SW 1271 (cell line): ENCODE measurements at places on chromosomes 12 and 14.

- DNase-seq: no peak
Measured at GRCh38 chr14:49896966-49897365, 4.1 kb downstream of the ARF6 start.

DNA sequence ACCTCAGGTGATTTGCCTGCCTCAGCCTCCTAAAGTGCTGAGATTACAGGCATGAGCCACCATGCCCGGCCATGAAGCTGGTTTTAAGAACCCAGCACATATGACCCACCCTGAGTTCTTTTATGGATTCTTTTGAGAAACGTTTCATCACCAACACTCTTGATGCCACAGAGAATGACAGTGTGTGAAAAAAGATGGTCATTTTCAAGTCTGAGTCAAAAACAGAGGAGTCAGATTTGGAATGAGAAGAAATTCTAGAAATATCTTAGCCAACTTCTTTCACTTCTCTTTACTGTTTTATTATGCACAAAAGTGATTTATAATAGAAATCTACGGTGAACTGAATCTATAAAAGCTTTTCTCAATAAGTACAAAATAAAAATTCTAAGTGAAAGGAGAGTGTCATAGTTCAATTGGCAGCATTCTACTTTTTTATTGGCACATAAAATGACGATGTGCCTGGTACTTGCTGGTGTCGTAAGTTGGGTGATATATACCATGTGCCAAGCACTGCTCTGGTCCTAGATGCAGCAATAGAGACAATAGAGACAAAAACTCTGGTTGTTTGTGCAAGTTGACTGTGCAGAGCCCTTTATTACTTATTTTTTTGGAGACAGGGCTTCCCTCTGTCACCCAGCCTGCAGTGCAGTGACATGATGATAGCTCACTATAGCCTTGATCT lies 33.9 kb downstream of the CCDC177 start:
- no peak for DNase-seq

GRCh38 chr14:100546051-100546443 lies 41.2 kb downstream of the BEGAIN start:
- no peak for DNase-seq

DNA sequence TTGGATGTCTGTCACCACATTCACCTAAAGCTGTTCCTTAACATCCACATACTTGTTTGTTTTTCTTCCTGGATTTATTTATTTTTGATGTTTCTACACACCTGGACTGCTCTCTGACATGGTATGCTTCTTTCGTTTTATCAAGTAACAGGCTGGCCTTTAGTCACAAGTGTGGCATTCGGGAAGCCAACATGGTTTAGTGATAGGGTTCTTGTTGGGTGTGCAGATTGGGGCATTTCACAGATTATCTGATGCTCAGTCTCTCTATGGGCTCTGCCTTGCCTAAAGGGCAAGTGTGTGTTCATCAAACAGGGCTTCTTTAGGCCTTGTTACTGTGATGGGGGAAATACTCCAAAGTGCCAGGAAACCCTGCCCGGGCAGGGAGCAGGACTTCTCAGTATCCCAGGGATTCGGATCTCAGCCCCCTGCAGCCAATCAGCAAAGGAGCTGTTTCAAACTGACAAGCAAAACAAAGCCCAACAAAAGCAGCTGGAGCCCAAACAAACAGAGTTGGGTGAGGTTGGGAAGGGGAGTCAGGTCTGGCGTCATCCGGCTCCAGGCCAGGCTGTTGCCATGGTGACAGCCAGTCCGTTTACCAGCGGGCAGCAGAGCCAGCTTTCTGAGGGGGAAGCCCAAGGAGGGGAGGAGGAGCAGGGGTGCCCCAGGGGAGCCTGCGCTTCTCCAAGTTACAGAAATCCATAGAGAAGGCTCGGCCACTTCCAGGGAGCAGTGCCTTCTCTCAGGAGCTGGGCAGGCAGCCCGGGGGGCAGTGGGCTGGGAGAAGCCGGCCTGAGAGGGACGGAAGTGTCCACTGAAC lies 31.9 kb downstream of the FOS start:
- no peak for DNase-seq

GRCh38 chr14:99261912-99262787 lies 9.8 kb downstream of the BCL11B start:
- DNase-seq: no peak

DNA sequence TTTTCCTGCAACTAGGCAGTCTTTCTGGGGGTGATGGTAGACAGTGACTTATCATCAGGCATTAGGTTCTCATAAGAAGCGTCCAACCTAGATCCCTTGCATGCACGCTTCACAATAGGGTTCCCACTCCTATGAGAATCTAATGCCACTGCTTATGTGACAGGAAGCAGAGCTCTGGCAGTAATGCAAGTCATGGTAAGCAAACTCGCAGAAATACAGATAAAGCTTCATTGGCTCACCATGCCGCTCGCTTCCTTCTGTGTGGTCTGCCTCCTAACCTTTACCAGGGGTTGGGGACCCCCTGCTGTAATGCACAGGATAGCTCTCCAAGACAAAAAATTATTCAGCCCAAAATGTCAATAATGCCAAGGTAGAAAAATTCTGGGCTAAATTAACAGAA lies 864.2 kb downstream of the TRHDE start:
- no peak for DNase-seq

DNA sequence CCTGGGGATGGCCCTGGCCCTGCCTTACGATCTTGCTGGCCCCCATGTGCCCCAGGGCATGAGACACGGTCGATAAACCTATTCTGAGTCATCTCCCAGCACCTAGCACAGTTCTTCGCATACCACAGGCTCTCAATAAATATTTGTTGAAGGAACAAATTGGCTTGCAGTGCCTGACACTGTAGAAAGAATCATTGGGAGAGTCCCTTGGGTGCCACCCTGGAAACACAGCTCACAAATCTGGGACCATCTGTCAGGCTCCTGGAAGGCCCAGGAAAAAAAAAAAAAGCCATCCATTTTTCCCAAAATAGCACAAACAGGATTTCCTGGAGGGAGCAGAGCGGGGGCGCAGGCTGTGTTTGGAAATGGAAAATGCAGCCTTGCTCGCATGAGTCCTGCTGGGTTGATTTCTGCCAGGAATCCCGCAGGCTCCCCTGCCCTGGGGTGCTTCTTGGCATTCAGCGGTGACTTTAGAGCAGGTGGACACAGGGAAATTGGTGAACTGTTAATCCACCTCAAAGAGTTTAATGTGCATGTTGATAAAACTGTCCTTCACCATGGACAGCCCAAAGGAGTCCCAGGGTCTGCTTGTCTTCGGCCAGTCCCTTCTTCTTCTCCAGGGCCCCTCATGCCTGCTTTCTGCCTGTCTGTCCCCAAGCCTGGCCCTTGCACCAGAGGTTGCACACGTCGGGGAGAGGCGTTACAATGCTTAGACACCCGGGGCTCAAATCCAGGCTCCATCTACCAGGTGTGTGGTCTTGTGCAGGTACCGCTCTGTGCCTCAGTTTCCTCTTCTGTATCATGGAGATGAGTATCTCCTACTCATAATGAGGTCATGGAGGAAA lies 106.1 kb upstream of the RFLNA start:
- DNase-seq: no peak

DNA sequence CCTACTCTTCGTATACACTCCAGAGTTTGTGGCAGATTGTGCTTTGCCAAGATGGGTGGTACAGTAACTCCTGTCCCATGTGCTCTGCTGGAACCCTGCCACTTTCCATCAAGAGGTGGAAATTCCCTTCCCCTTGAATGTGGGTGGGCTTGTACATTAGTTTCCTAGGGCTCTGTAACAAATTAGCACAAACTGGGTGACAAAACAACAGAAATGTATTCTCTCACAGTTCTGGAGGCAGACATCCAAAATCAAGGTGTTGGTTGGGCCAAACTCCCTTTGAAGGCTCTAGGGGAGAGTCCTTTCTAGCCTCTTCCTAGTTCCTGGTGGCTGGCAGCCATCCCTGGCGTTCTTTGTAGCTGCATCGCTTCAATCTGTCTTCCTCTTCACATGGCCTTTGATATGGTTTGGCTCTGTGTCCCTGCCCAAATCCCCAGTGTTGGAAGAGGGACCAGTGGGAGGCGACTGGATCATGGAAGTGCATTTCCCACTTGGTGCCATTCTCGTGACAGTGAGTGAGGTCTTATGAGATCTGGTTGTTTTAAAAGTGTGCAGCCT lies 117.5 kb downstream of the VRK1 start:
- DNase-seq: no peak
